ENCODE measurements at places on chromosomes 6 and 20. TPM values are rescaled to one million over a fixed set of nuclear protein-coding genes. Genes with fewer than 3 reads are reported as not detected.

DNA sequence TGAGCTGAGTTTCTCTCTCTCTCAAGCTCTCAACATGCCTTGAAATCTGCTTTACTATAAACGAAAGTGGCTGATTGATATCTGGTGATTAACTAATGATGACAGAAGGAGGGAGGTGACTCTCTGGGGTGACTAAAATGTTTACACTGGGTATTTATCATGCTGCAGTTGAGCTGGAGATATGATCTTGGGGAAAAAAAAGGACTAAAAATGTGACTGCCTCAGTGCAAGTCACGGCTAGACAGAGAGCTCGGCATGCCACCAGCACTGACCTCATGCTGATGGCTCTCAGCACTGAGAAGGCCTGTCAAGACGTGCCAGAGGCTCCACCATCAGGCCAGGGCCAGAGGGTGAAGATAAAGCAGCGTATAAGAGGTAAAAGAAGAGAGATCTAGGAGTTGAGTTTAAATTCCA, 103.1 kb upstream of the SPACA1 start:
- DNase-seq: no peak

- DNase-seq: no peak
These were observed 81.9 kb downstream of the PHACTR2 start for GRCh38 chr6:143759666-143760065.

- peak; percentile 90 for DNase-seq
These were observed 5.2 kb downstream of the FOXO3 start for GRCh38 chr6:108565893-108566292.

DNA sequence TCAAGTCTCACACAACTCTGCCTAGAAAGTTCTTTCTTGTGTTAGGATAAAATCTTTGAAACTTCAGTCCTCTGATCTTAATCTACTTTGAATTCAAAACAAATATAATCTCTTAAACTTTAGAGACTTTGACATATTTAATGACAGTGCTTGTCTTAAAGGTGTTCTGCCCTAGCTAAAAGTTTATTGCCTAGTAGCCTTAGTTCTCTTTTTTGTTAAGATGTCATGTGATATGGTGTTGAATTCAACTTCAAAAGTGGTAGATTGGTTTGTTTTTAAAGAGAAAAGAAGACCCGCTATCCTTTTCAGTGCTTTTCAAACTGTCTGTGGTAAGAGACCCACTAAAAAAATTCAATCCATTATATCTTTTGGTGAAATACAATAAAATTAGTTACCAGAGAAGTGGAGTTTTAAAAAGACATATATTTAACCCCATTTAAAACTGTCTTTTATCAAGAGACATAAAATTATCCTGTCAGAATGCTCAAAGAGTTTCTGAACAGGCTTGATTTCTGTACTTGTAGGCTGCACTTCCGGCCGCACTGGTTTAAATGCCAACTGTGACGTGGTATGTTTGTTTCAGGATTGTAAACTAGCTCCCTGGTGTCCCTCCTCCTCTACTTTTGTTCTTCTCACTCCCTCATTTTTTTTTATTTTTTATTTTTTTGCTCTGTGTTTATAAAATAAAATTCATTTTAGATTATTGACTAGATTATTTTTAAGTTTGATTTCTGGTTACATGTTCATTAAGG, 76.5 kb downstream of the QKI start:
- peak; percentile 85 for DNase-seq

DNA sequence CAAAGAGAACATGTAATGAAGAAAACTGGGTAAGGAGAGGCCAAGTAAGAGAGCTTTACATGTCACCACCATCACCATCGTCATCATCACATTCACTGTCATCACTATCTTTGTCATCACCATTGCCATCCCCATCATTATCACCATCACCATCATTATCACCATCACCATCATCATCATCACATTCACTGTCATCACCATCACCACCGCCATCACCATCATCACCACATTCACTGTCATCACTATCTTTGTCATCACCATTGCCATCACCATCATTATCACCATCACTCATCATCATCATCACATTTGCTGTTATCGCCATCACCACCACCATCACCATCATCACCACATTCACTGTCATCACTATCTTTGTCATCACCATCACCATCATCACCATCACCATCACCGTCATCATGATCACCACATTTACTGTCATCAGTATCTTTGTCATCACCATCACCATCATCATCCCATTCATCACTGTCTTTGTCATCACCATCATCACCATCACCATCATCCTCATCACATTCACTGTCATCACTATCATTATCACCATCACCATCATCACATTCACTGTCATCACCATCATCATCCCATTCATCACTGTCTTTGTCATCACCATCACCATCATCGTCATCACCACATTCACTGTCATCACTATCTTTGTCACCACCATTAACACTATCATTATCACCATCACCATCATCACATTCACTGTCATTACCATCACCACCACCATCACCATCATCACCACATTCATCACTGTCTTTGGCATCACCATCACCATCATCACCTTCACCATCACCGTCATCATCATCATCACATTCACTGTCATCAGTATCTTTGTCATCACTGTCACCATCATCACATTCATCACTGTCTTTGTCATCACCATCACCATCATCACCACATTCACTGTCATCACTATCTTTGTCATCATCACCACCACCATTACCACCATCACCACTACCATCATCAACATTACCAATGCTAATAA, 172.3 kb downstream of the ERMARD start:
- peak; percentile 13 for DNase-seq

GRCh38 chr6:132907914-132908313, 93.5 kb downstream of the RPS12 start:
- DNase-seq: no peak

- DNase-seq: no peak
These were observed 192.2 kb upstream of the POU3F2 start for GRCh38 chr6:98641949-98642719.

GRCh38 chr20:36199345-36200257, 36.7 kb upstream of the AAR2 start:
- peak; percentile 87 for DNase-seq

- DNase-seq: no peak
These were observed 47.4 kb downstream of the RBM38 start for GRCh38 chr20:57438552-57438951.

GRCh38 chr6:34718976-34719375, 22.4 kb upstream of the ILRUN start:
- DNase-seq: no peak

DNA sequence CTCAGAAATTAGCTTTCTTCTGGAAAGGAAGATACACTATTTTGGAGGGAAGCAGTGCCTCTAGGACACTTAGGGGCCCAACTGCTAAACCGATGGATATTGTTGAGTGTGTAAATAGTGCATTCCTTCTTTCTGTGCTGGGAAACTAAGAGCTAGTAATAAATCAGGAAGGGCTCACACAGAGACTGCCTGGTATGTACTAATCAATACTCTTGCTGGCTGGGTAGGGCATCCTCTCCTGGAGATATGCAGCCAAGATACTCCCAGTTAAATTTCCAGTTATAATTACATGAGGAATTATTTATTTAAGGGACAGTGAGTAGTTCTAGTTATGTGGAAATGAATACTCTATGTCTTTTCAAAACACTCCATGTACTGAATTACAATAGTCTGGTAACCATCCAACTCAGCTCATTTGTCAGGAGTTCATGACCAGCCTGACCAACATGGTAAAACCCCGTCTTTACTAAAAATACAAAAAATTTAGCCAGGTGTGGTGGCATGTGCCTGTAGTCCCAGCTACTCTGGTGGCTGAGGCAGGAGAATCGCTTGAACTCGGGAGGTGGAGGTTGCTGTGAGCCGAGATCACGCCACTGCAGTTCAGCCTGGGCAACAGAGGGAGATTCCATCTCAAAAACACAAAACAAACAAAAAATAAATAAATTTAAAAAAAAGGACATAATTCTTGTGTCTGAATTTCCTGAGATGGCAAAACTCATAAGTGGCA, 100.0 kb downstream of the OR2B2 start:
- DNase-seq: no peak

- DNase-seq: no peak
These were observed 296.5 kb downstream of the SMOC2 start for GRCh38 chr6:168737481-168737880.

DNA sequence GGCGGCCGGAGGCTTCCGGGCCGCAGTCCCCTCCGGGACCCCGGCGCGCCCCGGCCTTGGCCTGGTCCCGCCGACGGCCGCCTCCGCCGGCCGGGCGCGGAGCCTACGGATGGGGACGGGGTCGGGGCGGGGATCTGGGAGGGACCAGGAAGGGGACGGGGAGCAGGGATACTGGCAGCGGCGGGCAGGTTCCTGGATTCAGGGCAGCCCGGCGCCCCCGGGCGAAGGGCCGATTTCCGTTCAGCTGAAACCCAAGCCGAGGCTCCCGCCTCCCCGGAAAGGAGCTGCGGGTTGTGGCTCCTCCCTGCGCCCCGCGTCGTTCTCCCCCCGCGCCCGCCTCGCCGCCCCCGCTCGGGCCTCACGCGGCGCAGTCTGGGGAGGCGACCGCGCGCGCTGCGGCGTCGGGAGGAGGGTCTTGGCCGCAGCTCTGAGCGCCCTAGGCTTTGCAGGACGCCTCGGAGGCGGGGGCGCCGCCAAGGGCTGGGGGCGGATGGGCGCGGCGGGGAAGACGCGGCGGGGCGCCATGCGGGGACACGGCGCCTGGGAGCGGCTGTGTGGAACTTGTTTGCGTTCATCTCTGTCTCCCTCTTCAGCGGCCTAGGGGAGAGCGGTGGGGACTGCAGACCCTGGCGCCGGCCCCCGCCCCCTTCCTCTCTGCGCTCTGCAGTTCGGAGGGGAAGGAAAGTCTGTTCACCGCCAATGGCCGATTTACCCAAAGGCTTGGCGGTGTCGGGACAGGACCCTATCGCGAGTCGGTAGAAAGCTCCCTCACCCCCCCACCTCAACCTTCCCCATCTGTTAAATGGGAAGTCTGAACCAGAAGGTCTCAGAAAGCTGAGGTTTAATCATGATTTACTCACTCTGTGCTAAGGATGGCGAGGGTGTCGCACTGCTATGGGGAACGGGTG, 22.7 kb upstream of the TMEM181 start:
- DNase-seq: no peak

GRCh38 chr6:19692506-19693298, 144.5 kb upstream of the ID4 start:
- no peak for DNase-seq

GRCh38 chr6:79240509-79240908, 6.0 kb upstream of the HMGN3 start:
- DNase-seq: no peak

DNA sequence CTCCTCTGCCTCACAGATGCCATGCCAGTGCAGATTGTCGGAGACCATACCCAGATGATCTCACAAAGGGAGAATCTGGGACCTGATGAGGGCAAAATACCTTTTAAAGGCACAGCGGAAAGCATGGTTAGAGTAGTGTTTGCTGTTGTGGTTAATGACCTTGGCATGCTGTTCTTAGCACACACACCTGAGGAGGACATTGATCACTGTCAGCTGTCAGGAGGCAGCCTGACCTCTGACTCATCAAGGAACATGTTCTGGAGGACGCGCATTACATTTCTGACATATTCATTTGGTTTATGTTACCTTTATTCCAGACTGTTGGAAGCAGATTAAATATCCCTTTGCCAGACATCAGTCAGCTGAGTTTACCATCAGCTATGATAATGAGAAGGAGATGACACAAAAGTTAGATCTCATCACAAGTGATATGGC, 57.1 kb downstream of the GOPC start:
- DNase-seq: no peak

GRCh38 chr6:161393839-161394364, 120.0 kb upstream of the AGPAT4 start:
- no peak for DNase-seq

GRCh38 chr20:59525500-59526241, 78.7 kb upstream of the PHACTR3 start:
- no peak for DNase-seq

GRCh38 chr6:43942011-43942442, 172.0 kb downstream of the VEGFA start:
- peak; percentile 28 for DNase-seq

GRCh38 chr6:170176136-170176897, 114.6 kb downstream of the DLL1 start:
- no peak for DNase-seq

DNA sequence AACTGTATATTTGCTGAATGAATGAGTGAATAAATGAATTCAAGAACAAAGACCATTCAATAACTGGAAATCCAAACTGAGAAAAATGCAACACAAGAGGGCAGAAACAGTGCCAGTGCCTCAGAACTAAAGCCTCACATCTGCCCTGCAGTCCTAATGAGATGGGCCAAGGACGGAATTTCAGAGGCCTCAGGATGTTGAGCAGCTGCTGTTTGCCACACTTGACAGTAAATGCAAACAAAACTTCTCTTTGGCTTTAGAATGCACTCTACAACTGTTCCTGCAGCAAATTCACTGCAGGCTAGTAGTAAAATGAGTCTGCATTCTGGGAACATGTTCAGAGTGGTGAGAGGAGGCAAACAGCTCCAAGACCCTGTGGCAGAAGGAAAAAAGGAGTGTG, 177.6 kb upstream of the LRFN2 start:
- DNase-seq: no peak

DNA sequence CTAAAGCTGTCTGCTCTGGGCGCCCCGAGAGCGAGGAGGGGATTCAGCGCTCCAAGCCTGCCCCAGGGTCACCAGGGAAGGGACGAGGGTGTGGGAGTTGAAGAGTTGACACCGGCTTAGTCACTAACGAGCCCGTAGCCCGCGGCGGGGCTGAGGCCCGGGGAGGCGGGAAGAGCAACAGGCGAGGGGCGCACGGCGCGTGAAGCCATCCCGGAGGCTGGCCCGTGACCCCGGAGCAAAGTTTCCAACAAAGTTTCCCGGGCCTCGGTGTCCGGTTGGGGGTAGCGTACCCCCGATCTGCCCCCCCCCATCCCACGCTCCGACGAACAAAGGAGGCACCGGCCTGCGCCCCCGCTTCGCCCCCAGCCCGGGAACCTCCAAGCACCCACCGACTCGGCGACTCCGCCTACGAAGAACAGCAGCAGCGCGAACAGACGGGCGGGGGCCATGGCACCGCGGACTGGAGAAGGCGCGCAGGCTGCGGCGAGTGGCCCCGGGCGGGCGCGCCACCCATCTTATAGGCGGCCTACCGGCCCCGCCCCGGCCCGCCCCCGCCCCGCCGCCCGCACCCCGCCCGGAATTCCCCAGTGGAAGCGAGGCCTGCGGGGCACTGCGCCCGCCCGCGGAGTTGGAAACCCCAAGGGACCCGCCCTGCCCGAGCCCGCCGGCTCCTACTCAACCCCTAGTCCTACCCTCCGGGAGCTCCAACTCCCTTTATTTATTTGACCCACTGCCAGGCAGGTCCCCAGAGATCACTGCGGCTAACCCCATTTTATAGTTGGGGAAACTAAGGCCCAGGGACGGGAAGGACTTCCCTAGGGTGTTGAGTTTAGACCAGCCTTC, at the start of gene SDC4:
TSS of gene SDC4 (minus strand) at position 489 of the 843 bp plus-strand sequence. CDS start at position 449, 40 bp downstream.
- DNase-seq: peak; percentile 91

The RHAG gene
- total RNA-seq: 0.81 TPM

The ZNF337 gene
- 18.3 TPM for total RNA-seq

The OOEP gene
- total RNA-seq: not detected

The CASS4 gene
- 1.6 TPM for total RNA-seq

The PAK5 gene
- 0.14 TPM for total RNA-seq

The CDSN gene
- total RNA-seq: not detected

The NFATC2 gene
- total RNA-seq: 3.5 TPM

The PRSS16 gene
- not detected for total RNA-seq

The RNF182 gene
- total RNA-seq: 0.71 TPM

The LY6G6D gene
- total RNA-seq: 2.9 TPM

The VIP gene
- 156 TPM for total RNA-seq

The HINT3 gene
- 49.6 TPM for total RNA-seq

The GSTA4 gene
- 21.0 TPM for total RNA-seq

The PARD6B gene
- total RNA-seq: 0.95 TPM
